ENCODE measurements at places on chromosomes 5 and 9.

DNA sequence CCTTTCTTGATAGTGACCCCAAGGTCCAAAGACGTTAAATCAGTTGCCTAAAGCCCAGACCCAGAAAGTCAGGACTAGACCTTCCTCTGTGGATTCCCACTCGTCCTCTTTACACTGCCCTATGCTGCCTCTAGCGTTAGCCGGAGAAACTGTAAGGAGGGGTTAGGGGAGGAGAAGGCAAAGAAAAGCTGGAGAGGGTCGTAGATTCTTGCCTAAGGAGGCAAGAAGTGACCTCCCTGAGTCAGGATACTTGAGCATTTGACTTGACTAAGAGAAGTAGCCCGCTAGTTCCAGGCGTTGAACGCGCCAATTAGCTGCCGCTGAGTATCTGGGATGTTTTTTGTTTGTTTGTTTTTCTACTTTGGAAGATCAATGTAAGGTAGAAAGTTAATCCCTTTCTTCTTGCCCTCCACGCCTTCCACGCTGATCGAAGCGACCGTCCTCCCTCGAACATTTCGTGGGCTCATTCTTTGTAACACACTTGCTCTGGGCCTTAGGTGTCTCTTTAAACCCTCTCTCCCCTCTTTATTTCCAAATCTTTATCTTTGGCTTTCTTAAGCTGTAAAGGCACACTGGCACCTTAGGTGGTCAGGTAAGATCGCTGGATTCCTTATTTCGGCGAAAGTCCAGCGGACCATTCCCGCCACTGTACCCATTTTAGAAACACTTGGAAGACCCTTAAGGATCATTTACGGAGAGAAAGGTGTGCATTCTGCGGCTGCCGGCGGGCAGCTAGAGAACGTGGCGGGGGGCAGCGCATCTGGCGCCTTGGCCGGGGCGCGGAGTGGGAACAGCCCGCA, 5.1 kb upstream of the RGMB start:
- no peak for DNase-seq

- no peak for DNase-seq
Measured at GRCh38 chr9:133230093-133230492, 21.0 kb upstream of the OBP2B start.

DNA sequence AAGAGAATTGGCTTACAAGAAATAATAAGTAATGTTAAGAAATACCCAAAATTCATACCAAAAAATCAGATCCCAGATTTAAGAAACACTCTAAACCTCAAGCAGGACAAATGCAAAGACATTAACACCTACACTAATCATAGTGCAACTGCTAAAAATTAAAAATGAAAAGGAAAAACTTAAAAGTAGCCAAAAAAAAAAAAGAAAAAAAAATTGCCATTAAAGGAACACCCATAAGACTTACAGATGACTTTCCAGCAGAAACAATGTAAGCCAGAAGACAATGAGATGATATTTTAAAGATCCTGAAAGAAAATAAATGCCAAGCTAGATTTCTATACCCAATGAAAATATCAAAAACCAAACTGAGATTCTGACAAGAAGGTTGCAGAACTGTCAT, 101.5 kb downstream of the DENND1A start:
- no peak for DNase-seq

DNA sequence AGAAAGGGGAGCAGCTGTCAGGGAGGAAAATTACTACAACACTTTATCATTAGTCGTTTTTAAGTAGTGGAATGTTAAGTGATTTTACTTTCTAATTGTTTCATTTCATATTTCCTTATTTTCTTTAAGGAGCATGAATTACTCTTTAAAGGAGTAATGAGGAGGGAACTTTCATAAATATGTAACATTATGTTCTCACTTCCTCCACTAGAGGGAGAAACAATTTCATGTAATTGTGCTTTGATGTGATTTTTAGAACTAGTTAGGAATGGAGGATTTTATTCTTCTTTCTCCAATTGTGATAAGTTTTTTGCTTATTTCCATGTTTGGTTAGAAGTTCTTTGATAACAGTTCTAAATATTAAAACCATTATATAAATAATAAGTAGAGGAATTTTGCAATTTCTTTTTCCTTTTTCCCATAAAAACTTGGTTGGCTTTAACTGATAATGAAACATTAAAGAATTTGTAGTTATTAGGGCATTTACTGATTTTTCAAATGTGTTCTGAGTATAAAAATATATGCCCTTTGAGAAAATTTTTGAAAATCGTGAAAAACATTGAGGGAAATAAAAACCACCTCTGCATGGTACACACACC, 25.6 kb downstream of the CEP78 start:
- DNase-seq, result peak; percentile 6

DNA sequence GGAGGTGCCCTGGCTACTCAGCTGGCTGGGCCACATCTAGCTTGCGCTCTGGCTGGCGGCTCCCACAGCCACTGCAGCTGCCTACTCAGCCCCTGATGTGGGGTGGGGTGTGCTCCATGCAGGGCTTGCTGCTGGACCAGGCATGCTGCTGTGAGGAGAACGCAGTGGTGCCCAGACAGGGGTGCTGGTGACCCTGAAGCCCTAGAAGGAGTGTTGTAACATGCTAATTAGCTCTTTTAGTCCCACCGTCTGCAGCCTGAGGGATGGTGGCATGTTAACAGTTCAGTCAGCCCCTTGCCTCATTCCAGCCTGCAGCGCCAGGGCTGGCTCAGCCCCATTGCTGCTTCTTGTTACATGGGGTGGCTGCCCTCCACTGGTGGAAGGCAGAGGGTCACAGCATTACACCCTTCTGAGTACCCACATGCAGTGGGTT, 642.3 kb downstream of the DMRTA1 start:
- no peak for DNase-seq

DNA sequence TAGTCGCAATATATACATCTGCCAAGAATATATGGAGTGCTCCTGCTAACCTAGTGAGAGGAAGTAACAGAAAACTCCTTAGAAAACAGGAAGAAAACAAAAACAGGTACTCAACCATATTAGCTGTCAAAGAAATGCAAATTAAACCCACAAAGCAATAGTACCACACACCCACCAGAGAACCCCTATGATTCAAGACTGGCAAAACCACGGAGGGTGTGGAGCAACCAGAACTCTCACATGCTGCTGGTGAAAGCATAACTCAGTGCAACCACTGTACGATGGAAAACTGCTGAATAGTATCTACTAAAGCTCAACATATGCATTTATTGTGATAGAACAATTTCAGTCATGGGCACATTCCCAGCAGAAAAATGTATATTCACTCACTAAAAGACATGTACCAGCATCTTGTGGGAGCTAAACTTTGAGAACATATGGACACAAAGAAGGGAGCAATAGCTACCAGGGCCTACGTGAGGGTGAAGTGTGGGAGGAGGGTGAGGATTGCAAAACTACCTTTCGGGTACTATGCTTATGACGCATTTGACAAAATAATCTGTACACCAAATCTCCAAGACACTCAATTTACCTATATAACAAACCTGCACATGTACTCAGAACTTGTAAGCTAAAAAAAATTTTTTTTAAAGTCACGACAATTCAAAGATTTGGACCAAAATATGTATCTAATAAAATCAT, 34.0 kb downstream of the PTPN3 start:
- DNase-seq, result no peak
